DMS53 (cell line): ENCODE measurements at places on chromosomes 5 and 9.

DNA sequence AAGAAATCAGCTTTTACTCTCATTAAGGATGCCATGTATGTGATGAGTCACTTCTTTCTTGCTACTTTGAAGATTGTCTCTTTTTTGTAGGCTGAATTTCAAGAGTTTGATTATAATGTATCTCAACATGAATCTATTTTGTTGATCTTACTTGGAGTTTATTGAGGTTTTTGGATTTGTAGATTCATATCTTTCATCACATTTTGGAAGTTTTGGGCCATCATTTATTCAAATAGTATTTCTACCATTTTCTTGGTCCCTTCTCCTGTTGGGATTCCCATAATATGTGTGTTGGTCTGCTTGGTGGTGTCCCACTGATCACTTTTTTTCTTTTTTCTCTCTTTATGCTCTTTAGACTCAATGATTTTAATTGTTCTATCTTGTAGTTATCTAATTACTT is 116.3 kb downstream of the CNTLN start:
- no peak for DNase-seq

DNA sequence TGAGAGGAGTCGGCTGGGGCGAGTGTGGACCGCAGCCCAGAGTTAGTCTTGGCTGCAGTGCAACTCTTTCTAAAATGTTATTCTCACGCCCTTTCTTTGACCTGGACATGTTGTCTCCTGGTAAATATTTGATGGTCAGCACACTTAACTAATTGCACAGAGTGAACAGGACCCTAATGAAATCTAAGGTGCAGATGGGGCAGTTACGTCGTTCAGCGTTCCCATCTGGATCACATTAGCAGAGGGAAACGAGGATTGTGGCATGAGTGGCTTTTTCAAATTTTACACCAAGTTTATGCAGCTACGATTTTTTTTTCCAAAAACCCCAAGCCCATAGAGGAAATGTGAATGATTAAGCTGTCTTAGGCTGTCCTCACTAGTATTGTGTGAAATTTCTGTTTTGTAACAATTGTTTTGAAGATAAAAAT is 483 bp downstream of the C9orf85 start:
- peak; percentile 54 for DNase-seq

- DNase-seq = no peak
Observed at GRCh38 chr5:168736281-168736831, 157.2 kb upstream of the PANK3 start.

DNA sequence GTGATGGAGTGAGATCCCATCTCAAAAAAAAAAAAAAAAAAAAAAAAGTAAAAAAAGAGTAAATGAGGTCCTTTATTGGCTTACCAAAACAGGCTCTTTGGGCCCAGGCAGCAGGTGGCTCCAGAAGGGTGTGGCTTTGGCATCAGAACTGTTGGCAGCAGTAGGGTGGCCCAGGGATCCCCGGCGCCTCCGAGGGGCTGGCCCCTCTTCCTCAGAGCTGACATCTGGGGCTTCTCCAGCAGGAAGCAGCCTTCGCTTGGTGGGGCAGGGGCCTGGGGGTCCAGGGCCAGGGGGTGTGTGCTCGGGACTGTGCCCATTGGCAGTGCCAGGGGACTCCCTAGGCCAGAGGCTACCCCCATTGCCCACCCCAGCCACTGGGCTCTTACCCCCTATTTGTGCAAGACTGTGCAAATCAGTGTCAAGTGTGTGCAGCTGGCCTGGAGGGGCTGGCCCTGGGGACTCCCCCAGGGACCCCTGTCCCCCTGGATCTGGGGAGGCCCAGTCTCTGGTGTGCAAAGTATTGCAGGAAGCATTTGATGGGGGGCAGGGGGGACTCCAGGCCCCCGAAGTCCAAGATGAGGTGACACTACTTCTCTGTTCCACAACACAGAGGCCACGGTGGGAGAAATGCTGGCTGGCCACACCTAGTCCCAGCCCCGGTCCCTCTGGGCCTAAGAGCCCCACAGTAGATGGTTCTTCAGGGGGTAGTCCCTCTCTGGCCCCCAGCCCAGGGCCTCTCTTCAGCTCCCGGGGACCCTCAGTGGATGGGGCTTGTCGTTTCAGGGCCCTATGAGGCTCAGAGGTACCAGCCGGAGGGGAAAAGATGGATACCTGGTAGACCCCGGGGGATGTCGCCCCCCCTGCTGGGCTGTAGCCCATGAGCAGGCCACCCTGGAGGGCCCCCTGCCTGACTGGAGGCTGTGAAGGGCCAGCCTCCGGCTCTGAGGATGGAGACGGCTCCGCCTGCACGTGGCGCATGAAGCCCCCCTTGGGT is 4.7 kb upstream of the STOML2 start:
- DNase-seq = no peak

DNA sequence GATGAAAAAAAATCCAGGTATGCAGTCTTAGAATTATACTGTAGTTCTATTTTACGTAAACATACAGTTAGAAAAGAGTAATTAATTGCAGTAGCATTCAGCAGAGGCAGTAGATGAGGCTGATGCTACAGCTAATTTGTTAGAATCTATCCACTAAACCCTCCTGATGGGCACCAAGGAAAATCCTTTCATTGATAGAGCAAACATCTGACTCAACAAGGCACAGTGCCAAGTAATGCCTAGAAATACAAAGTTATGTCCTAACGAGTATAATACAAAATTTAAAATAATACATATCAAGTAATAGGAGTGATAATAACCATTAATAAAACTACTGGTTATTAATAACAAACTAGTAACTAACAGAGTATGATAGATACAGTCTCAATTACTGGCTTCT is 9.0 kb downstream of the MOCS2 start:
- no peak for DNase-seq

- DNase-seq = no peak
Observed at GRCh38 chr5:150288791-150289190, 782 bp downstream of the CAMK2A start.

DNA sequence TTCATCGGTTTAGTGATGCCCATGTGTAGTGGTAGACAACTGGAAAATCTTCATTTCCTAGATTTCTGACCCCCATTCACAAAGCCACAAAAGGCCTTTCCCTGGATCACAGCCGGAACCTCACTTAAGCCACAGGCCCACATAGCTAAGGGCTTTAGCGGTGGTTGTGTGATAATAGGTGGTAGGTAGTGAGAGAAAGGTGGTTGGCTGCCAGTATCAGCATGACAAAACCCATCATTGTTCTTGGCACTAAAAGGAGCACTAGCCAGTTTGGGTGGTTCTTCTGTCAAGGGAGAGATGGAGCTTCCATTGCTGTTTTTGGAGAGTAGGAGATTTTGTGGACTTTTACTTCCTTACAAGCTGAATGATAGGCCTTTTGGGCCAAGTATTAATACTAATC is 9.7 kb upstream of the SLC36A2 start:
- no peak for DNase-seq

- DNase-seq = peak; percentile 60
Observed at GRCh38 chr9:133995012-133995896, 3.1 kb upstream of the VAV2 start.

- no peak for DNase-seq
Observed at GRCh38 chr9:135159801-135160200, 72.3 kb downstream of the OLFM1 start.

DNA sequence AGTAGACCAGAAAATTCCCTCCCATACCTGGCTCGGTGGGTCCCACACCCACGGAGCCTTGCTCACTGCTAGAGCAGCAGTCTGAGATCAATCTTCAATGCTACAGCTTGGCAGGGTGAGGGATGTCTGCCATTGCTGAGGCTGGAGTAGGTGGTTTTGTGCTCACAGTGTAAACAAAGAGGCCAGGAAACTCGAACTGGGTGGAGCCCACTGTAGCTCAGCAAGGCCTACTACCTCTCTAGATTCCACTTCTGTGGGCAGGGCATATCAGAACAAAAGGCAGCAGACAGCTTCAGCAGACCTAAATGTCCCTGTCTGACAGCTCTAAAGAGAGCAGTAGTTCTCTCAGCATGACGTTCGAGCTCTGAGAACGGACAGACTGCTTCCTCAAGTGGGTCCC is 5.6 kb upstream of the GZMA start:
- peak; percentile 51 for DNase-seq

- peak; percentile 27 for DNase-seq
Observed at GRCh38 chr5:127801751-127802476, 98.7 kb downstream of the CCDC192 start.

GRCh38 chr9:113516840-113517577 is 53.5 kb downstream of the RGS3 start:
- no peak for DNase-seq

- no peak for DNase-seq
Observed at GRCh38 chr9:93726147-93726546, 149.8 kb downstream of the PHF2 start.

GRCh38 chr5:94777056-94777880 is 158.8 kb downstream of the SLF1 start:
- no peak for DNase-seq
